Naive thymus-derived CD4-positive, alpha-beta T cell (primary cell): ENCODE measurements at places on chromosomes 16 and 17.

GRCh38 chr17:10583834-10584233 lies 34.4 kb upstream of the MYH2 start:
- DNase-seq = no peak

- DNase-seq = no peak
Measured at GRCh38 chr17:77266891-77267341, 126.1 kb downstream of the SEC14L1 start.

- no peak for DNase-seq
Measured at GRCh38 chr17:27491713-27492190, 35.5 kb downstream of the KSR1 start.

GRCh38 chr17:77631307-77631706 lies 327.2 kb upstream of the TNRC6C start:
- no peak for DNase-seq

DNA sequence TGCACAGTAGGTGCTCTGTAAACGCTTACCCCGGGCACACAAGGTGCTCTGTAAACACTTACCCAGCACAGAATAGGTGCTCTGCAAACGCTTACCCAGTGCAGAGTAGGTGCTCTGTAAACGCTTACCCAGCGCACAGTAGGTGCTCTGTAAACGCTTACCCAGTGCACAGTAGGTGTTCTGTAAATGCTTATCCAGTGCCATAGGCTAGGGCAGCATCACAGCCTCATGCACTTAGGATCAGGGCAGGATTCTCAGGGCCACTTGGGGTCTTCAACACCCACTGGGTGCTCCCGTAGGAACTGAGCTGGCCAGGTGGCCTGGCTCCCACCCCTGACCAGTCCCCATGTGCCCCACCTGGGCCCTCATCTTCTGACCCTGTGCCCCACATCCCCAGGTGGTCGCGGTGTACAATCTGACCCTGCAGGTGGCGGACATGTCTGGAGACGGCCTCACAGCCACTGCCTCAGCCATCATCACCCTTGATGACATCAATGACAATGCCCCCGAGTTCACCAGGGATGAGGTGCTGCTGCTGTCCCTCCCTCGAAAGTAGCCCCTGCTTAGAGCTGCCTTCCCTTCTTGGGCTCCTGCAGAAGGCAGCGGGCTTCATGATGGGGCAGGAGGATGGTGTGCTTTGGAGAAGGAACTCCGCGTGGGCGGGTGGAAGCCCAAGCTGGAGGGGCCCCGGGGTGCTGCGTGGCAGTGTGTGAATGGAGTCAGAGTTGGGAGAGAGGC lies 13.1 kb downstream of the SLC22A31 start:
- no peak for DNase-seq

DNA sequence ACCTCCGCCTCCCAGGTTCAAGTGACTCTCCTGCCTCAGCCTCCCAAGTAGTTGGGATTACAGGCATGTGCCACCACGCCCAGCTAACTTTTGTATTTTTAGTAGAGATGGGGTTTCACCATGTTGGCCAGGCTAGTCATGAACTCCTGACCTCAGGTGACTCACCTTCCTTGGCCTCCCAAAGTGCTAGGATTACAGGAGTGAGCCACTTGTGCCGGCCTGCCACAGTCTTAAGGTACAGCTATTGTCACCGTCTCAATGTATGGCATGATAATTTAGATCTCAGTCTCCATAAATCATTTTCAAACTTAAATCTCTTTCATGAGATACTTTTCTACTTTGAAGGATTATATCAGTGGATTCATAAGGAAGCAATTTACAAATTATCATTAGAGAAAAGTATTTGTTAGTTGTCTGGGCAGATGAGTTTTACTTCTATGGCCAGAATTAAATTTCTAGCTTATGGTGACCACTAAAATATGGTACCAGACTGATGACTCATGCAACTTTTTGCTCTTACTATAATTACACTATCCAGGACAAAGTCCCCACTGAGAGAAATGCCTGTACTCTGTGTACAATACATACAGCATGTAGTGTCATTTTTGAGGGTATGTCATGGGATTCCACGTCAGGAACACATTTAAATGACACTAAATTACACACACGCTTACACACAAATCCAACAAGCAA lies 1230.3 kb upstream of the GOT2 start:
- no peak for DNase-seq

DNA sequence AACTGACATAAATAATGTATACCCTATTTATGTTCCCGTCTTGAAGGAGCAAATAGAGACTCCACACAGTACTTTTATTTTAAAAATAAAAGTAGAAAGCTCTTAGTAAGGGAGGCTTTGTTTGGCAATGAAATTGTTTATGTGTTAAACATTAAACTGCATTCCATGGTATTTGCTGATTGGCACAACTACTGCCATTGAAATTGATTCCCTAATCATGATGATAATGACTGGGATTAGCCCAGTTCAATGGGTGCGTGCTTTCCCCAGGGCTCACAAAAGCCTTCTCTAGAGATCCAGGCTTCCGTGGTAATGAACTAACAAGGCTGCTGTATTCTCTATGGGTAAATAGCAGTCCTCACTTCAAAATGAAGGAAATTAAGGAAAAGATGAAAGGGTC lies 67.5 kb downstream of the GPRC5B start:
- DNase-seq = no peak

DNA sequence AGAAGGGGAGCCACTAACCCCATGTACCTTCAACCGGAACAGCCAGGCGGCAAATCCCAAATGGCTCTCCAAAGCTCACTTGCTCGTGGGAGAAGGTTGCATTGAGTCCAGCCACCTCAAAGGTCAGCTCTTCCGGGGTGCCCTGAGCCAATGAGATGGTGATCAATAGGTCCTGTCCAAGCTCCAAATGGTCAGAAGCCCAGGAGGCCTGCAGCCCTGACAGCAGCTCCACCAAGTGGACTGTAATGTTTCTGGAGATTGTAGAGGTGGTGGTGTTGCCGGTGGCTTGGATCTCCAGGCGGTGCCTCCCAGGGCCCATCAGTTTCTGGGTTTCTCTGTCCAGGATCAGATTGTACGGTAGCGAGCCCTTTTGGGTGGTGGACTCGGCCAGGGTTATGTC lies 39.9 kb upstream of the BCO1 start:
- no peak for DNase-seq

GRCh38 chr16:57608462-57609113 lies 19.8 kb upstream of the ADGRG1 start:
- DNase-seq = no peak

- peak; percentile 10 for DNase-seq
Measured at GRCh38 chr17:32142857-32143526, 690 bp downstream of the RHOT1 start.

DNA sequence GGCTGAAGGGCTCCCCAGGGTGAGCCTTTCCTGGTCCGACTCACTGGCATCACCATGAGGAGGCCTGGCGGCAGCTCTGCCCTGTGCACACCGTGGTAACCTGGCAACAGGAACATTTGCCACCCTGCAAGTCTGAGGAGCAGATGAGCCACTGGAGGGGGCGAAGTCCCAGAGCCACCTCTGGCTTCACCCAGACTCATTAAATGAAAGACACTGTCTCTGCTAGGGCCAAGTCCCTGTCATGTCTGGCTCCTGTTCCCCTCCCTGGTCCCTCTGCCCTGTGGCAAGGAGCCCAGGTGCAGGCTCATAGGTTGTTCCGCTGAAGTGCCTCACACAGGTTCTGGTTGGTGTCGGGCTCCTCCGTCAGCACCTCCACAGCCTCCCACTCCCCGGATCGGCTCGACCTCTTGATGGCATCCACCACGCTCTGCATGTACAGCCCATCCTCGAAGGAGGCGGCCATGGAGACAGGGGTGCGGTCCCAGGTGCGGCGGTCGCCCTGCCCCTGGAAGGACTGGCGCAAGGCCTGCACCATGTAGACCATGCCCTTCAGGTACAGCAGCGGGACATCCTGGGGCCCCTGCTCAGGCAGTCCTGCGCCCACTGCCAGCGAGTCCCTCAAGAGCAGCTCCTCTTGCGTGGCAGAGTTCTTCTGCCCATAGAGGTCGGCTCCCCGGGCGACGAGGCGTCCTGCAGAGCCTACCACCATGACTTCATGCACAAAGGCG lies 8.4 kb downstream of the C16orf86 start:
- DNase-seq = no peak

DNA sequence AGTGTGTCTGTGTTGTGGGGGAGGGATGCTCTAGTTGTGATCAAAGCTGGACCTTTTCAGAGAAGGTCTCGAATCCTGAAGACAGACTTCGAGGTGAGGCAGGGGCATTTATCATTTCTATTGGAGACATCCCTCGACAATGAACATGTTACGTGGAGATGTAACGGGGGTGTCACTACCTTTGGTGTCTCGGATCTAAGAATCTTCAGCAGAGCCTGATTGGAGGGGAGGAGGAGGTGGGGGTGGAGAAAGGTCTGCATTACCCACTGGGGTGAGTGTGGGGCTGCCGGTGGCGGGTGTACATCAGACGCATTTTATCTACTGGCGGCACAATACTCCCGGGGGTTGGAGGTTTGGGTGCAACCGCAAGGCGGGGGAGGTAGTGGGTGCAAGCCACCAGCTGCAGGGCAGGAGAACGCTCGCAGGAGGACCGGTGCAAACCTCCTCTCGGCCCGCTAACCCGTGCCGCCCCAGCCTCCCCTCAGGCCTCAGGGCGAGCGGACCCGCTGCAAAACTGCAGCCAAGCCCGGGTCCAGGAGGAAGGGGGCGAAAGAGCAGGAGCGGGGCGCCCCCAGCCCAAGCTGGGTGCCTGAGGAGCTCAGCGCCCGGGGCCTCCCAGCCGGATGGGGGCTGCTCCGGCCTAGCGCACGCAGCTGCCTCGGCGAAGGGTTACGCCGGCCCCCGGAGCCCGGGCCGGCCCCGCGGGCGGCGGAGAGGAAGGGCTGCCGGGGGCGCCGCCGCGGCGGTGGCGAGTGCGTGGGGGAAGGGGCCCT lies 735 bp downstream of the ZNF652 start:
- peak; percentile 75 for DNase-seq

- DNase-seq = no peak
Measured at GRCh38 chr17:6494239-6494941, 50.1 kb downstream of the PIMREG start.

DNA sequence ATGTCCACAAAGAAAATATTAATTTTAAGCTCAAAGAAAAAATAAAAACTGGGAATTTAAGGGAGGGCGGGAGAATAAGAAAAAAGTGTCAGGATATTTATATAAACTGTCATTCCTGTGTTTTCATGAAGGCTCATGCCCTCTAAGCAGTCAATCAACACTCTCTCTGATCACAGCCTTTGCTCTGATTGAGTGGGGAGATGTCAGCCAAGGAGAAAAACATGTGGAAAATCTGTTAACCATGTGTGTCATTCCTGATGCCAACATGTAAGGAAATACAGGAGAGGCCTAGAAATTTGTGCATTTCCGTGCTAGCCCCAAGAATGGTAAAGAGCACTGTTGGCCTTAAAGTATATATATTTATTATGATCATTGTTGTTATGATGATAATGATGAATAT lies 137.9 kb upstream of the IRX5 start:
- DNase-seq = no peak

DNA sequence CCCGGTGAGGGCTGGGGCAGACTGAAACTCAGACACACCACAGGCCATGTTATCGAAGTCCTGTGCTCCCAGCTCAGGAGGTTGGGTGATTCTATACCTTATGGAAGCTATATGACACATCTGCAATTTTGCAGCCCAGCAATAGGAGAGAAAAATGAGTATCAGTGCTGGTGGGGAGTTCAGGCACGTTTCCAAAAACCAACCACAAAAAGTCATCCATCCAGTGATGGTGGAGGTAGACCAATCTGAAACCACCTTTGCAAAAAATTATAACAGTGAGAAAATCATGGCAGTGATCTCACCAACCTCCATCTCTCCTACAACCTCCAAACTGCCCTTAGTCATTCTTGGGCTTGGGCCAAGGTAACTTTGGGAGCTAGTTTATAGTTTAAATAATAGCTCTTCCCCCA lies 327.9 kb downstream of the SLC39A11 start:
- DNase-seq = no peak

- DNase-seq = no peak
Measured at GRCh38 chr17:83136156-83136555, 56.7 kb downstream of the METRNL start.

GRCh38 chr16:58222532-58223316 lies 24.8 kb upstream of the CSNK2A2 start:
- DNase-seq = no peak

- DNase-seq = peak; percentile 45
Measured at GRCh38 chr16:27326738-27327585, 13.2 kb downstream of the IL4R start.

DNA sequence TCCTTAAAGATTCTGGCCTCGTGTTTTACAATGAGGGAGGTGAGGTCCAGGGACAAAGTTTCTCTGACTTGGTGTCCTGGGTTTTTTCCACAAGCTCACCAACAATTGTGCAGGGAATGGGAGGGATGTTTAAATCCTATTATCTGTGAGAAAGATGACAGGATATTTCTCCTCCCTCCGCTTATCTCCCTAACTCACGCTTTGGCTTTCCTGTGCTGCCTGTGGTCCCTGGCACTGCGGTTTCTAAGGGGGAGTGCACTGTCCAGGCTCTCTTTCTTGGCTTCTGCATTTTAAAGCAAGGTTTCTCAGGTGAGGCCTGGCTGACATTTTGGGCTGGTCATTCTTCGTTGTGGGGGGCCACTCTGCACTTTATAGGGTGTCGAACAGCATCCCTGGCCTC lies 16.4 kb downstream of the GGA3 start:
- no peak for DNase-seq

DNA sequence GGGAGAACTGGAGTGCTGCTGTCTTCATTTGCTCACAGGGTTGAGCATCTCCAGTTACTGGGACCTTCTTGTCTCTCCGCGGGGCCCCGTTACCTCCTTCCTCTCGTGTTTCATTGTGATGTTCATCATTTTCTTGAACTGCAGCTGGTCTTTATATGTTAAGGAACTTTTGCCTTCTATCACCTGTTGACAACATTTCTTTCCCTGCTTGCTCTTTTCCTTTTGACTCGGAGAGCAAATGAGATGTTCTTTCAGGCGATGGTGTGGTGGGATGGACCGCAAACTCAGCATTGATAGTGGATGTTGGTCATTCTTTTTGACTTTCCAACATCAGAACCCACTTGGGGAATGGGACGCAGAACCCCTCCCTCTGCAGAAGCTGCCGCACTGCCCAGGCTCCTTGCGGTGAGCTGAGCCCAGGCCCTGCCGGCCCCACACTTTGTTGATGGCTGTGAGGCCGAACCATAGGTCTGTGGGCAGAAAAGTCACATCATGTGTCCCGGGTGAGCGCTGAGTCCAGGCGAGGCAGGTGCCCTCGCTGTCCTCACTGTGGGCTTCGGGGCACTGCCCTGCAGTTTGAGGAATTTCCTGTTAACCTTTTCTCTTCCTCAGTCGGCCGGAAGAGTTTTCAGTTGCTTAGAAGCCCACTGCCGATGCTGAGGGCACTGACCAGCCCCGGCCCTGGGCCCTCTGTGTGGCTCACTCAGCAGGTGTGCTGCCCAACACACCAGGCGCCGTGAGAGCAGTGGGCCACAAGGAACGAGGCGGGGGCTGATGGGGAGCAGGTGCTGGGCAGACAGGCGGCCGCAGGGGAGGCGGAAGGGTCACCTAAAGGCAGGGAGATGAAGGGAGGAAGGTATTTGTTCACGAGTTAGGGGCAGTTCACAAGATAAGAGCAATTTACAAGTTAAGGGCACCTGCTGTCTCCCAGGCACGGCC lies 7.4 kb downstream of the RPL13 start:
- no peak for DNase-seq
